ENCODE measurements at places on chromosomes 13 and 19. TPM values are rescaled to one million over a fixed set of nuclear protein-coding genes. Genes with fewer than 3 reads are reported as not detected.

Gene VSTM1
- not detected for total RNA-seq

Gene FXYD3
- 0.64 TPM for total RNA-seq

Gene CXCL17
- not detected for total RNA-seq

Gene TGDS
- 13.1 TPM for total RNA-seq

Gene SKA3
- total RNA-seq, result 39.2 TPM

Data from M059J (cell line).